ENCODE measurements at places on chromosomes 6 and 20.

- no peak for DNase-seq
Observed at GRCh38 chr20:824490-824889, 9.0 kb upstream of the FAM110A start.

DNA sequence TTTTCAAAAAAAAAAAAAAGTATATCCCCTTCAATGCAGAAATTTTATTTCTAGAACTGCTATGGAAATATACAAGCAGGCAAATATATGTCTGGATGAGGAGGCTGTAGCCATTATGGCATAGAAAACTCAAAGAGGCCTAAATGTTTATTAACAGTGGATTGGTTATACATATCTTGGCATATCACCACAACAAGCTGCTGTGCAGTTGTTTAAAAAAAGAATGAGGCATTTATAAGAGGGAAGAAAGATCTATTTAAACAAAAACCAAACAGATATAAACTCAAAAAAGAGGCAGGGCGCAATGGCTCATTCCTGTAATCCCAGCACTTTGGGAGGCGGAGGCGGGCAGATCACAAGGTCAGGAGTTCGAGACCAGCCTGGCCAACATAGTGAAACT lies 26.2 kb downstream of the CASS4 start:
- DNase-seq = no peak

- no peak for DNase-seq
Observed at GRCh38 chr6:1615151-1615852, 5.6 kb downstream of the FOXC1 start.

DNA sequence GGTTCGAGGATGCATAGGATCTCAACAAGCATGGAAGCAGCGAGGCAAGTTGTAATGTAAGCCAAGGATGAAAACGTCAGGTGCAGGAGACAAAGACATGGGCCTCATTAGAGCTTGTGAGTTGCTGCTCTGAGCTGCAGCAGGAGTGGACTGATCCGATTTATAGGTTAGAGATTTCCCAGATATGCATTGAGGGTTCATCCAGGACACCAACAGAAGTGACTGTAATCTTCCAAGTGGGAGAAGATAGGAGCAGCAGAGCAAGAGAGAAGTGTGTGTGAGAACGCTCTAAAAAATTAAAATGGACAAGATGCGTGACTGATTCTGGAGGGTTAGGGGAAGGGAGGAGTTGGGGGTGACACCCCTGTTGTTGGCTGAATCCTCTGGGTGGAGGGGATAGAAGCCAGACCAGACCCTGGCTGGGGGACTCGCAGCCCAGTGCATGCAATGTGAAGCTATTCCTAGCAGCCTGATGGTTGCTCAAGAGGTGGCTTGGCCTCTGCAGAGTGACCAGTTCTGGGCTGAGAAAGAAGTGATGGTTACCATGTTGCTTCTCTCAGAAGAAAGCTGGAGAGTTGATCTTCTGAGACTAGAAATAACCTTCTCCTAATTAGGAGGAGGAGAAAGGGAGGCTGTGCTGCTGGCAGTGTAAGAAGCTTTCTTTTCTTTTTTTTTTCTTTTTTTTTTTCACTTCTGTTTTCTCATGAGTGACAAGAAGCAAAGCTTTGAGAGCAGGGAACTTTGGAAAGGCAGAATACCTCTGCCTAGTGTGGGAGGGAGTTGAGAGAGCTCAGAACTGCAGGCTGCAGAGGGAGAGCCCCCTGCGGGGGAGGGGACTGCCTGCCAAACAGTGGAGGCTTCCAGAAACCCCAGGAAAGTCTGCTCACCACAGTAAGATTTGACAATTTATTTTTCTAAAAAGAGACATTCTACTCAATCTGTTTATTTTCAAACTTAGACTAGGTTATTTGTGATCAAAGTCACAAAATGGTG lies 116.9 kb downstream of the SLX4IP start:
- no peak for DNase-seq

DNA sequence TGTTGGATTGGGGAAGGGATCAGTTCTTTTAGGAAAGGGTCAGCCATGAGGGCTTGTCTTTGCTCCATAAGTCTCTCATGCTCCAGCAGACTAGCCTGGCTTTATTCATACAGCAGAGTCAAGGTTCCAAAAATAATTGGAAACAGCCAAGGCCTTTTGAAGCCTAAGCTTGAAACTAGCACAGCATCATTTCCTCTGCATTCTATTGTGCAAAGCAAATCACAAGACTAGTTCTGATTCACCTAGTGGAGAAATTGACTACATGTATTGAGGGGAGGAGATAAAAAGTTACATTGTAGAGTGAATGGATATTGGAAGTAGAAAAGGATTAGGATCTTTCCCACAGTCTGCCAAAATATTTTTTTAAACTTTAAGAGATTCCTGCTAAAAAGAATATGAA lies 159.3 kb upstream of the PLCB4 start:
- DNase-seq = no peak
